Left lobe of liver (tissue), 2 donors: ENCODE measurements at places on chromosomes 4 and X.
A peak's percentile ranks its signal among the peaks of the same experiment; 100 is the strongest.

DNA sequence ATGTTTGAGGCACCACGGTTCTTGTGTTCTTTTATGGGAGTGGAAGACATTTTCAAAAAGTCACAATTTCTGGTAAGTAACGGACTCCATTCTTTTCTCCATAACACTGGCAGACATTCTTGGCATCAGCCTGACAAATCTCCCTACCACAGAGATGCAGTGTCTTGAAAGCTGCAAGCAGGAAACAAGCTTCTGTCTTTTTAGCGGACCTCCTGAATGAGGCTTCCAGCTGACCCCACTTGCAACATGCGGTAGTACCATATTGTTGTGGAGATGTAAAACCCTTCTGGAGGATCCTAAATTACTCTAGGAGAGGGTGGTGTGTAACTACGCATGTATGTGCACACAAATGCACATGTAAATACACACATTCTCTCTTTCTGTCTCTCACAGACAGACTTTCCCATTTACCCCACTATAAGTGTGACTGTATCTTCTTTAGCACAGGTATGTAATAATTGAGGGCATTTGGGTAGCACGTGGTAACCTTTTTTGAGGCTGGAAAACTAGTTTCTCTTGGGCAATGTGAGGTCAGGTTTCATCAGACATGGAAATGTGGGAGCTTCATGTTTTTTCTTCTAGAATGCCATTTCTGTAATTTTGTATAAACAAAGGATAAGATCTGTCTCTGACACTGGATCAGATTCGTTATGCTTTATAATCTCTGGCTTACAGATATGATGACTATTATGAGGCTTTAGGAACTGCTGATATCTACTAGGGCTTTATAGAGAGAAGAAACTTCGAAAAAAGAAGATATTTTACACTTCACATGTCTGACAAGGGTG, 130.1 kb downstream of the MGST2 start:
- no peak for DNase-seq

DNA sequence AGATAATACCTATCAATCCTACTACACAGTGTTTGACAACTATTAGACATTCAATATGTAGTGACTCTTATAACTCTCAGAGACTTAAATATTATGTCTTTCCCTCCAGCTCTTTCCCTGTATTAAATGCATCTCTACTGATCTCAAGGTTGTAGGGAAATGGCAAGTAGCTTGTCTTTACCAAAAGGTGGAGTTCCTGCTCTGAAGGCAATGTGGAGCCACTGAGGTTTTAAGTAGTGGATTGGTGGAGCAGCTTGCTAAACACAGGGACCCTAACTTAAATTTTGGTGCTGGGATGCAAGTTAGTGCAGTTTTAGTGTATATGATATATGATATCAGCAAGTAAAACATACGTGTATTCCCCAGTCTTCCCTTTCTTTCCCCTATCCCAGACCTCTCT, 13.1 kb downstream of the FNIP2 start:
- no peak for DNase-seq

DNA sequence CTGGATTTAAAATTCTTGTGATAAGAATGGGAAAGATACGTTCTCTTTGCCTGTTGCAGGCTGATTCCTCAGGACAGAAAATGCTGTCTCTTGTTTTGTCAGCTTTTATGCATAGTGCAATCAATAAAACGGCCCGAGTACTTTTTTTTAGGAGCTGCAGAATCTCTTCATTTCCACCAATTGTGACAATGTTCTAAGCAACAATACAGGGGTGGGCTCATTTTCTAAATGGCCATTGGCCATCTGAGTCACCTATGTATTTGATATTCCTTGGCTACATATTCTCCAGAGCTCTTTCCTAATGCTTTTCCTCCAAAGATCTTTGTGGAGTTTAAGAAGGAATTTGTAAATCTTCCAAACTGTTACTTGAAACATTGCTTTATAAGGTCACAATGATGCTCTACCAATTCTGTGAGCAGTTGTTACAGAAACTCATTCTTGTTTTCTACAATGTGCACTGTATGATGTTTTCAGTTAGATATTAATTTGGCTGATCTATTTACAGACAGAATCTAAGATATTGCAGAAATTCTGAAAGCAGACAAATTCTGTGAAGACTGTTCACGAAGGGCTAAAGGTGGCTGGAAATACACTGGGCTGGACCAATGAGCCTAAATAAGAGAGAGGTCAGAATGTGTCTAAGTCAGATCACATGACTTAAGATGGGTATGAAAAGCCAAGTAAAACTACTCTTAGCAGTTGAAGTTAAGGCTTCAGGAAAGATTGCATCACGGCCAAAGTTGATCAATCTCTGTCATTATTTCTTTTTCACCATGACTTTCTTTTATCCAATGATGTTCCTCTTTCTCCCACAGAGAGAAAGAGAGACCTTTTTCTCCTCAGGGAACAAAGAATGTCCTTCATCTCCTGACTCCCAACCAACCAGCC, 33.4 kb downstream of the TAPT1 start:
- DNase-seq, result no peak

GRCh38 chr4:79241846-79242245, 84.0 kb downstream of the NAA11 start:
- DNase-seq, result no peak

DNA sequence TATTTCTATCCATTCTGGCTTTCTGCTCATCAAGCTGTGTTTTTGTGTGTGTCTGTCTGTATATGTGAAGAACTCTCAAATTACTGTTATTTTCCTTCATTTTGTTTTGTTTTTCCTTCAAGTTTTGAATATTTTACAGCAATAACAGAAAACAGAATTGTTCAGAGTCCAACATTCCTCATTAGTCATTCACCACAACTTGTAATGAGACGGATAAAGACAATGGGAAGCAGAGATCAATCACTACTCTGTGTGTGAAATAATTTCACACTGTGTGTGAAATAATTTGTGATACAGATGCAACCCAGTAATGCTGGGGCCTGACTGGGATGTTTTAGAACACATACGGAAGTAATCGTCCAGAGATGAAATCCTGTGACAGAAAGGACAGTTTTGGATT, 55.2 kb downstream of the HPGD start:
- no peak for DNase-seq

DNA sequence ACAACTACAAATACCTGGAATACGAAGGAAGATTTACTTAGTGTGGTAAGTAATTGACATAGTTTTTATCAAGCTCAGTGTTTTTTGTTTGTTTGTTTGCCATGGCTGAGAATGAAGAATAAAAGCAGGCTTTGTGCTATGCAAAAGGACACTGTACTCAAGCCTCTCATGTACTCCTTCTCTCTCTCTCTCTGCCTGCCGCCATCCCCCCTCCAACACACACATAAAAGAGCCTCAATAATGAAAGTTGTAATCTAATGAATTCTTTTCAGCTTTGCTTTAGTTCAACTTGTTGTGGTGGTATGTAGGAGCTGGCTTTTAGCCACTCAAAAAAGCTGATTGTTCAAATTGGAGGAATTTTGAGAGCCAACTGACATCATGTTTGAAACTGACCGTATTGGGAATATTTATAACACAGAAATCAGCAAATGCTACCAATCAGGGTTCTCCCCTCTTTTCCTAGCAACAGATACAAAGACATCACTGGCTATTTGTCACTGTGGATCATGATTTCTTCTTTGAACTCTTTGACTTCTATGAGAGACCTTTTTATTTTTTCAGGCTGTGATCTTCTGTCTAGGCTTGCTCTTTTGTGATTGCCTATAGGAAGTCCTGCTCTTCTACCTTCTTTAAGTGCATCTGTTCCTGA, 1148.8 kb downstream of the RAPGEF2 start:
- no peak for DNase-seq

- DNase-seq, result no peak
Measured at GRCh38 chr4:1713003-1713851, 1.1 kb upstream of the SLBP start.

DNA sequence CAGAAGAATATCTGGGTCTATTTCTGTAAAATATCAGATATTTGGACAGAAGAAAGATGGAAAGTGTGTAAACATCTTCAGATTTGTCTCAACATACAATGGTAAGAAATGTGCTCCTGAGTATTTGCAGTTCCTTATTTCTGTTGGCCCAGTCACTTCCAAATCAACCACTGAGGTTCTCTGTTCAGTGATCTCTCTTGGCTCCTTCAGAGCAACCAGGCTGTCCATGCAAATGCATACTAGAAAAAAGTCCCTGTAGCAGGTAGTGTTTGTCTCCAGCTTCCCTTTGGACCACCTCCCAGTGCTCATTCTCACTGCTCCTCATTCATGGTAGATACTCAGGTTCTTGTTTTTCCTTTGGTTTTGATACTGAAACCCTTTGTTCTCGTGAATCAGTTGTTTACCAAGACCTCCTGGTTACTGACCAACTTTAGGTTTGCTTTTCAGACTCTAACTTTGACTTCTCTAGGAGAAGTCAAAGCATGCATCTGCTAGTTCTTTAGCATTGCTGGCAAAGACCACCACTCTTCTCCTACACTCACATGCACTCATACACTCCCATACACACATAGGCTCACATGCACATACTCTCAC, 28.8 kb downstream of the ASIC5 start:
- no peak for DNase-seq

DNA sequence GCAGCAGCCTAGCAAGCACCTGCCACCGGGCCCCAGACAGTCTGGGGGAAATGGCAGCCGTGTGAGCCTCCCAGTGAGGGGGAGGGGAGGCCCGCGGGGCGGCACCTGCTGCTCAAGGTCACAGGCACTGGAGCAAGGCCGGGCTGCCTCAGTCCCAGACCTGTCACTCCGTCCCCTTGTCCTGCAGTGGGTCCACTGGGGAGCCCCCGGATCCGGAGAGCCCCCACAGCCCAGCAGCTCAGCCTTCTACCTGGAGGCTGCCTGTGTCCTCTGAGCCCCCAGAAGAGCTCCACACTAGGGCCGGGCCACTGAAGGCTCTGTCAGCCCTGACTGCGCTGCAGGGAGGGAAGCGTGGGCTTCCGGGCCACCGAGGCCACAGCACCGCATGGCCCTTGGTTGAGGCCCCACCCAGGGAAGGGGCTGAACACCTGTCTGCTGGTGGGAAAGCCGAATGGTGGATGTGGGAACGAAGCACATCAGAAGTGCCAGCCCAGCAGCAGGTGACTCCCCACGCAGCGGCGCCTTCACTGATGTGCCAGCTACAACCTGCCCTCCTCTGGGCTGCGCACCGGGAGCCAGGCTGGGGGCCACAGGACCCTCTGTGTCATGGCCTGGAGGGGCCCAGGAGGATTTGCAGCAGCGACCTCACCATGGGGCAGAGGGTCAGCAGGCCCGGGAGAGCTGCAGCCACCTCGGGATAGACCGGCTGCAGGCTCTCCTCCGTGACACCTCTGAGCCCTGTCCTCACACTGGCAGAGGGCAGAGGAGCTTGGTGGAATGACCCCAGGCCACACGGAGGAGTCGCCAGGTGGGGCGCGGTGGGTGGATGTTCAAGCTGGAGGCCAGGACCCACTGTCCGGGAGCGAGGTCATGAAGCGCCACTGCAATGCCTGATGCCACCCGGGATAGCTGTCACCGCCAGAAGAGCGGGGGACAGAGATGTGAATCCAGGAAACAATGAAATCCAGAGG, 35.0 kb upstream of the MXD4 start:
- peak; percentile 41 for DNase-seq

GRCh38 chrX:76796311-76796710, 368.8 kb downstream of the MAGEE1 start:
- DNase-seq, result no peak

GRCh38 chrX:45295259-45295986, 94.7 kb upstream of the DIPK2B start:
- no peak for DNase-seq

GRCh38 chrX:120625371-120625770, 4.5 kb downstream of the C1GALT1C1 start:
- DNase-seq, result no peak

GRCh38 chr4:40719008-40719623, 30.6 kb upstream of the NSUN7 start:
- no peak for DNase-seq

GRCh38 chr4:54525602-54526001, 132.2 kb upstream of the KIT start:
- no peak for DNase-seq

DNA sequence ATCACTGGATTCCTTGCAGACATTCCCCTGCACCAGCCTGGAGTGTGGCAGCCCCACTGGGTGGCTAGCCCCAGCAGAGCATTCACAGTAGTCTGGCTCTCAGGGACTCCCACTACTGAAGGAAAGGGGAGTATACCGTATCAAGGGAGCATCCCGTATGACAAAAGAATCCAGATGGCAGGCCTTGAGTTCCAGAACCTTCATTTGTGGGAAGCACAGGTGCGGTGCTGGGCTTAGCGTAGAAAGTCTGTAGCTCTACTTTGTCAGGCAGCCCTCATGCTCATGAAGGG, 79.6 kb downstream of the CENPC start:
- no peak for DNase-seq

- no peak for DNase-seq
Measured at GRCh38 chr4:39502019-39502663, 25.1 kb downstream of the UGDH start.

DNA sequence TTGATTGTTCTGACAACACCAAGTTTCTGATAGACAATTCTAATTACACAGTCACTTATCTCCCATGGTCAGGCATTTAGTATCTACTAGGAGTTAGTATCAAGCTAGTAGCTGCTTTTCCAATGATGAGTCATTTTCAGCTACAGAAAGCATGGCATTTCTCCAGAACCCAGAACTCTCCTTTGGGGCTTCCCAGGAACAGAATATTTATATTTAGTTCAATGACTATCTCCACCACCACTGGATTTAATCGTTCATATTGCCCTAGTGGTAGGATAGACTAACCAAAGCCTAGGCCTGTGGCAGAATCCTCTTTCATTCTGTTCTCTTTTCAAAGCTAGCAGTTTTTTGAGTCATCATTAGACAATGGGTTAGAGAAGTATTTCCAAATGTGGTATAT, 569.4 kb downstream of the GABRG1 start:
- no peak for DNase-seq

DNA sequence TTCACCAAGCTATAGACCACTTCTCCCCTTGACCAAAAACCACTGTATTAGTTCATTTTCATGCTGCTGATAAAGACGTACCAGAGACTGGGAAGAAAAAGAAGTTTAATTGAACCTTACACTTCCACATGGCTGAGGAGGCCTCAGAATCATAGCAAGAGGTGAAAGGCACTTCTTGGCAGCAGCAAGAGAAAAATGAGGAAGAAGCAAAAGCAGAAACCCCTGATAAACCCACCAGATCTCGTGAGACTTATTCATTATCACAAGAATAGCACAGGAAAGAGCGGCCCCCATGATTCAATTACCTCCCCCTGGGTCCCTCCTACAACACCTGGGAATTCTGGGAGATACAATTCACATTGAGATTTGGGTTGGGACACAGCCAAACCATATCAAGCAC, 97.8 kb downstream of the DOCK11 start:
- DNase-seq, result no peak

GRCh38 chr4:43331226-43332051, 438.9 kb downstream of the GRXCR1 start:
- DNase-seq, result no peak
